ENCODE measurements at places on chromosomes 7 and 10. TPM values are rescaled to one million over a fixed set of nuclear protein-coding genes. Genes with fewer than 3 reads are reported as not detected.
A peak's percentile ranks its signal among the peaks of the same experiment; 100 is the strongest.

- DNase-seq: no peak
Measured at GRCh38 chr7:139870380-139870779, 41.3 kb downstream of the TBXAS1 start.

- no peak for DNase-seq
Measured at GRCh38 chr10:43781480-43782361, 133.0 kb upstream of the ZNF32 start.

GRCh38 chr7:129266181-129266580 lies 41.4 kb downstream of the AHCYL2 start:
- no peak for DNase-seq

DNA sequence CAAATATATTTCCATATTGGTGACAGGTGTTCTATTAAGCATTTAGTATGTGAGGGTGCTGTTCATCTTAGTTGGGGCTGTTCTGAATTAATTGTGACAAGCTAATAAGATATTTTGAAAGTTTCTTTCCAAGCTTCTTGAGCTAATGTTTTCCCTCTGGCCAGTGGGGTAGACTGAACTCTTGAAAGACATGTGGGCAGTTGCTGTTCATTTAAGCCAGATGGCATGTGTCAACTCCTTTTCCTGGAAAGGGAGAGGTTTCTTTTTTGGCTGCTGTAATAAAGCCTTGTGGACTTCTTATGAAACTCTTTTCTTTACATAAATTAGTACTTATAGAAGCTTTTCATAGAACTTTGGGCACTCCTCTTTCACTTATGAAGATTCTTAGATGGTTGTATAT lies 21.7 kb downstream of the RAB18 start:
- DNase-seq: peak; percentile 76

DNA sequence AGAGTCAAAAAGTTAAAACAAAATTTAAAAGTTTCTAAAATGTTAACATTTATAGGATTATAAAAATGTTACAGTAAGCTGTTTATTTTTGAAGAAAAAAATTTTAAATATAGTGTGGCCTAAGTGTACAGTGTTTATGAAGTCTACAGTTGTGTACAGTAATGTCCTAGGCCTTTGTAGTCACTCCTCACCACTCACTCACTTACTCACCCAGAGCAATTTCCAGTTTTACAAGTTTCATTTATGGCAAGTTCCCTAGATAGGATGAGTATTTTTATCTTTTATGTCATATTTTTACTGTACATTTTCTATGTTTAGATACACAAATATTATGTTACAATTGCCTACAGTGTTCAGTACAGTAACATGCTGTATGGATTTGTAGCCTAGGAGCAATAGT lies 419.9 kb downstream of the ARL4A start:
- DNase-seq: no peak

- DNase-seq: peak; percentile 18
Measured at GRCh38 chr10:22911889-22912762, 15.7 kb upstream of the ARMC3 start.

DNA sequence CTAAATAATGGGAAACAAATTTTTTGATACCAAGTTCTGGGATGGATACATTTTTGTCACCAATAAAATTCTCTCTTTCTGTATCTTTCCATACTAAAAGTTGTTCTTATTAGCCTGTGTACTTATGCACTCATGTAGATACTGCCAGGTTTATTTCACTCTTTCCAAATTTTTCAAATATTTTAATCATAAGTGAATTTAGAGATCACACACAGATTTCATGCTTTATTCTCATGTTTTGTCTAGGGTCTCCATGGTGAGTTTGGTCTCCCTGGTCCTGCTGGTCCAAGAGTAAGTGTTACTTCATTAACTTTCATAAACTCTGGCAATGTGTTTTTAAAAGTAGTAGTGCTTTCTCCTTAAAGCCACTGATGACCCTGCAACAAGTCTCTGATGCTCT lies 20.3 kb downstream of the COL1A2 start:
- DNase-seq: no peak

DNA sequence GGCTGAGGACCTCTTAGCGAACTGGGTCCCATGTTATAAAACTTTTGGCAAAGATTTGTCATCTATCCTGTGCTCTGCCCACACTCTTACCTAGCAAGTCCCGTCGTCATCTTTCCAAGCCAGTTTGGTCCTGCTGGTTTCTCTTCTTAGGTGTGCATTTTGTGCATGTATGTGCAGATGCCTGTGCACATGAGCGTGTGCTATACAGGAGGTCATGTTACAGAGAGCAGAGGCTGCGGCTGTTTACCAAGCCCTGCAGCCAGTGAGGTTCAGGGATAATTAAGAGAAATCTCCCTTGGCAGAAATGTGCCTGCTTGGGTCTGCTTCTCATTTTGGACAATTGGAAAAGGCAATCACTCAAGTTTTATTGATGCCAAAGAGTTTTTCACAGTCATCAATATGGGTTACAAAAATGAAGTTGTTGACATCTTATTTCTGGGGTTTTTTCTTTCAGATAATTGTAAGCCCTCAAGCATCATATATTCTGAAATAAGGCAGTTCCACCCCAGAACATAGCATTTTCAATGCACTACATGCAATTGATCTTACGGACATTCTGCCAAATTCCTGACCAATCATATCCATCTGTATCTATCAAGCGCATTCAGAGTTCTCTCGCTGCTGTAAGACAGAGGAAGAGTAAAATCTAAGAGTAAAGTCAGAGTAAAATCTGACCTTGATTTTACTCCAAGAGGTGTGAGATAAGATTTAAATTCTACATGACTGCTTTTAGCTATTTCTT lies 361.4 kb upstream of the ZNF32 start:
- peak; percentile 65 for DNase-seq

DNA sequence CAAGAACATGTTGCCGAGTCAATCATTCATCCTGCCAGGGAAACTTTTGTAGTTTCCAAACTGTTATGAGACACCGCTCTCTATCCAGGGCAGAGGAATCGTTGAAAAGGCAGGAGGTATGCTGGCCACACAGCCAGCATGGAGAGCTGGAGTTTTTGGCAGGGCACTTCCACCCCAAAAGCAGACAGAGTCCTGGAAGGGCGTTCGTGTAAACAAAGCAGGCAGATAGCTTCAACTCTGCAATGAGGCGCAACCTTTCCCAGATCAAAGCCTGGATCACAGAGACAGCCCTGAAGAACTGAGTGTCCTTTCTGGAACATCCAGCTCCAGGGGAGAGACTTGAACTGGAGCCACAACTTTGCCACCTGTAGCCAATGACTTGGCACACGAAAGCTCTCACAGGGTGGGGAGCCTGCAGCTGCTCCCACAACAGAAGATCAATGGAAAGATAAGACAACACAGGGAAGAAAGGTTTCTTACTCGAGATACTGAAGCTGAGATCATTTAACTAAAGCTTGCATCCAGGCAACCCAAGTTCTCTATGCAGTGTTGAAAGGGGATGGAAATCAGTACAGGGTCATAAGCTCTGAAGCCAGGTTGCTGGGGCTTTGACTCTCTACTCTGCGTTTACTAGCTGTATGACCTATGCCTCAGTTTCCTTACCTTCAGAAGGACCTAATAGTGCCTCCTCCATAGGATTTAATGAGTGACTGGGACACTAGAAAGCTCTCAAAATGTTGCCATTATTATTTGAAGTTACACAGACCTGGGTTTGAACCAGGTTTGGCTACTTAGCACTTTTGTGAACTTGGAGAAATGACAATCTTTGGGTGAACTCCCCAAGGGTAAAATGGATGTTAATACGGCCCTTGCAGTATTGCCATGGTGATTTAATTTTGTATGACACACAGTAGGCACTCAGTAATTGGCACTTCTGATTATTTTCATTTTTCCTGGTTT lies 434.8 kb upstream of the NPVF start:
- peak; percentile 19 for DNase-seq

The FLNC gene
- 106 TPM for total RNA-seq

The FZD8 gene
- total RNA-seq: 7.6 TPM

The CALHM3 gene
- not detected for total RNA-seq

The GIMAP1 gene
- 1.3 TPM for total RNA-seq

The CFAP43 gene
- total RNA-seq: 1.6 TPM
